Right atrium auricular region (tissue), 2 donors: ENCODE measurements at places on chromosomes 5 and 9. TPM values are rescaled to one million over a fixed set of nuclear protein-coding genes. Genes with fewer than 3 reads are reported as not detected.

- no peak overlapping the region for H3K27ac ChIP-seq
- no peaks in the 10 kb centered on the region for H3K4me1 ChIP-seq
- no peaks in the 10 kb centered on the region for H3K27me3 ChIP-seq
- H3K4me3 ChIP-seq = no peak overlapping the region
These were observed 53.5 kb downstream of the KIF4B start for GRCh38 chr5:155066886-155067595.

DNA sequence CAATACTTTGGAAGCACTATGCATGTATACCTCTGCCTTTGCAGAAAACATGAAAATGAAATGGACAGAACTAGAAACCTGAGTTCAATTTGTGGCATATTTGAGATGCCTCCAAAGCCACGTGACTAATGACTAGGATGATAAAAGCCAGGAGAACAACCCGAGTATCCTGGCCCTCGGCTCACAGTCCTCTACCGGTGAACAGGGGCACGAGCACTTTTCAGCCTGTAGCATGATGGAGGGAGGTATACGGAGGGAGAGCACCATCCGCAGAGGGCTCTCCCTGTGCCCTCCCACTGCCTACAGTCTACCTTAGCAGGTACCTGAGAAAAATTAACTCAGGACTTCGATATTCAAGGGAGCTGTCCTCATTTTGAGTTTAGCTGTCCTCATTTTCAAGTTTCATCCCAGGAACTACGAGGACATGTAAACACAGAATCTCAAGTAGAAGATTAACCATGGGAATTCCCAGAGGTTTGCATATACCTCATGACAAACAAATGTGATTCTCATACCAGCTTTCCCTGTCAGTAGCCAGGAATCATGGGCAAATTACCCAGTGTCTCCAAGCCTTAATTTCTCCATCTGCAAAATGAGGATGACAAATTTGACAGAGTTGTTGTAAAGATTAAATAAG lies 249.3 kb downstream of the DNAH5 start:
- no peak for DNase-seq
- H3K27ac ChIP-seq = no peak overlapping the region
- H3K27me3 ChIP-seq = no peaks in the 10 kb centered on the region
- no peak overlapping the region for H3K4me3 ChIP-seq
- H3K36me3 ChIP-seq = no peaks in the 10 kb centered on the region

GRCh38 chr5:104327801-104328200 lies 765.2 kb upstream of the NUDT12 start:
- no peak overlapping the region for H3K4me3 ChIP-seq
- H3K27ac ChIP-seq = no peak overlapping the region
- DNase-seq = no peak
- H3K4me1 ChIP-seq = no peaks in the 10 kb centered on the region
- H3K36me3 ChIP-seq = no peaks in the 10 kb centered on the region

The CAMK4 gene
- total RNA-seq = 0.67 TPM

DNA sequence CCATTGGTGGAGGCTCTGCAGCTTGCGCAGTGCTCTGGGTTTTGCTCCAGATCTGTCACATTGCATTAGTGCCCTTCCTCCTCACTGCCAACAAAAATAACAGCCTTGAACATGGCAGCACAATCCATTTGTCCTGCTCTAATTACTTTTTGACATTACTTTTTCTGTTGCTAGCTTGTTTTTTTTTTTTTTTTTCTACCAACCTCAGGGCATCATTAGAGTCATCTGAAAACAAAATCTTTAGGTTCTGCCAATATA lies 117.5 kb upstream of the NR5A1 start:
- no peak overlapping the region for H3K27ac ChIP-seq
- DNase-seq = no peak
- H3K4me3 ChIP-seq = no peak overlapping the region

DNA sequence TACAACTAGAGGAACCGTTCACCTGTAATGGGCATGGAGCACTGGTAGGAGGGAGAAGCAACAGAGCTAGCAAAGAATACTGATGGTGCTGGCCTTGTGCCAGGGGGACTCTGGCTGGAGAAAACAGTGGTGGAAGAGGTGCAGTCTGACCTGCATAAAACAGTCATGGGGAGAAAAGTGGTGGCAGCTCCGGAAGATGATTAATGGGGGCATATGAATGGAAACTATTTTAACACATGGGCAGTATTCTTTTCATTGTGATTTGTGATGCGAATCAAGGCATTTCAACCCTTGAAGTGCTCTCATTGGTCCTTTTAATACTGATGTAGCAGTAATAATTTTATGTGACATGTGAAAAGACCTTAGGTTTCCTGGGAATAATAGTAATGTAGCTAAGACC lies 219.6 kb downstream of the ADAMTS6 start:
- H3K27ac ChIP-seq = no peak overlapping the region
- no peak for DNase-seq
- no peaks in the 10 kb centered on the region for H3K36me3 ChIP-seq
- no peaks in the 10 kb centered on the region for H3K27me3 ChIP-seq
- no peak overlapping the region for H3K4me3 ChIP-seq
- H3K4me1 ChIP-seq = no peaks in the 10 kb centered on the region

The GARIN3 gene
- not detected for total RNA-seq

The SPINK13 gene
- total RNA-seq = not detected
